Stimulated activated CD4-positive, alpha-beta T cell treated with anti-CD3 and anti-CD28 coated beads, Interleukin-15, amount 100 ng/mL, for 24 hours (primary cell): ENCODE measurements at places on chromosomes 7 and 10.
A peak's percentile ranks its signal among the peaks of the same experiment; 100 is the strongest.

GRCh38 chr7:66502230-66503035 is 126.2 kb upstream of the KCTD7 start:
- no peak for DNase-seq

DNA sequence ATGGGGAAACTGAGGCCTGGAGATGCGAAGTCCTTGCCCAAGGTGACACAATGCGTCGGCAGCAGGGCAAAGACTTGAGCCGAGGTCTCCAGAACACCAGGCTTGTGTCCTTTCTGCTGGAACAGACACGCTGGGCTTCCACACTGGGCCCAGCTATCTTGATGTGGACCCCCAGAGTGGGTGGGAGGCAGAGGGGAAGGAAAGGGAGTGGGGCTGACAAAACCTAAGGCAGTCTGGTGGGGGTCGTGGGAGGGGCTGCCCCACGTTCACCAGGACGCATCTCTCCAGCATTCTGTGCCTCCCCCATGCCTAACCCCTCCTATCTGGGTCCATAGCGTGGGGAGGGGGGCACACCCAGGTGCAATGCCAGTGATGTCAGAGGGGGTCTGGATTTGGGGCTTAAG is 38.1 kb downstream of the PPIF start:
- no peak for DNase-seq

DNA sequence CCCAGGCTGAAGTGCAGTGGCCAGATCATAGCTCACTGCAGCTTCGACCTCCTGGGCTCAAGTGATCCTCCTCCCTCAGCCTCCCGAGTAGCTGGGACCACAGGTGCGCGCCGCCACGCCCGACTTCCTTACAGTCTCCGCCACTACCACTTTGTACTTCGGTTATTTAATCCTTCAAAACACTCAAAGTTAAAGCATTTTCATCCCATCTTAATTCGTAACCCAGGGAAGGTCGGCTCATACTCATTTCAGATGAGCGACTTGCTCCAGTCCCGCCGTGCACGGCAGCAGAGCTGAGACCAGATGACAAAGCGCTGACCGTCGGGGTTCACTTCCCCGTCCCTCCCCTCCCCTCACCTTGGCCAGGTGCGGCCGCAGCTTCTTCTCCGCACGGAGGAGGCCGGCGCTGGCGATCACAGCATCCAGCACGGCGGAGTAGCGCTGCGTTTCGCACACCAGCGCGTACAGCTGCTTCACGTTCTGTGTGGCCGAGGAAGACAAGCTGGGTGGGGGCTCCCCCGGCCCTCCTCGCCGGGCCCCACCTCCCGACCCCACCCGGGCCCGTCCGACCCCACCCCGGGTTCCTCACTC is 457 bp downstream of the NSUN5 start:
- DNase-seq, result no peak

DNA sequence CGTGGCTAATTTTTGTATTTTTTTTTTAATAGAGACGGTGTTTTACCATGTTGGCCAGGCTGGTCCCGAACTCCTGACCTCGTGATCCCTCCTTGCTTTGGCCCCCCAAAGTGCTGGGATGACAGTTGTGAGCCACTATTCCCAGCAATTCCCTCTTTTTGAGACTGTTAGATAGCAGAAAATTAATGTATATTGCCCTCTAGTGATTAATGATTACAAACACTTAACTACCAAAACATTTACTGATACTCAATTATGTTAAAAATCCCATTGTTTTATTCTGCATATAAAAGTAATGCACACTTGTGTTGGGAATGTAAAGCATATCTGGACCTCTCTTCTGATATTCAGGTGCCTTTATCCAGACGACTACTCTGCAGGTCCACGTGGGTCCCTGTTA is 41.2 kb upstream of the COBL start:
- DNase-seq, result no peak

- DNase-seq, result no peak
Measured at GRCh38 chr10:1499359-1499957, 237.9 kb downstream of the ADARB2 start.

- no peak for DNase-seq
Measured at GRCh38 chr10:71656220-71656619, 63.4 kb downstream of the C10orf105 start.

DNA sequence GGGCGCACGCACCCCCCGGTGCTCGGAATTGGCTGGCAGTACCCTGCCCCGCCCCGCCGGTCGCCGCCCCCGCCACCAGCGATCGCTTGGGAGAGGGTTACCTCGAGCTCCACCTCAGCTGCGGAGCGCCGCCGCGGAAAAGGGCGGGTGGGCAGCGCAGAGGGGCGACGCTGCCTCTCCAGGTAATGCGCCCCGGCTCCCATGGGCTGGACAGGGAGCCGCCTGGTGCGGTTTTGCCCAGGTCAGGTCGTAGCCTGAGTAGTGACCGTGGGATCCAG is 1.3 kb downstream of the PFKFB3 start:
- DNase-seq, result peak; percentile 82

GRCh38 chr10:121289800-121290199 is 308.4 kb downstream of the FGFR2 start:
- no peak for DNase-seq

DNA sequence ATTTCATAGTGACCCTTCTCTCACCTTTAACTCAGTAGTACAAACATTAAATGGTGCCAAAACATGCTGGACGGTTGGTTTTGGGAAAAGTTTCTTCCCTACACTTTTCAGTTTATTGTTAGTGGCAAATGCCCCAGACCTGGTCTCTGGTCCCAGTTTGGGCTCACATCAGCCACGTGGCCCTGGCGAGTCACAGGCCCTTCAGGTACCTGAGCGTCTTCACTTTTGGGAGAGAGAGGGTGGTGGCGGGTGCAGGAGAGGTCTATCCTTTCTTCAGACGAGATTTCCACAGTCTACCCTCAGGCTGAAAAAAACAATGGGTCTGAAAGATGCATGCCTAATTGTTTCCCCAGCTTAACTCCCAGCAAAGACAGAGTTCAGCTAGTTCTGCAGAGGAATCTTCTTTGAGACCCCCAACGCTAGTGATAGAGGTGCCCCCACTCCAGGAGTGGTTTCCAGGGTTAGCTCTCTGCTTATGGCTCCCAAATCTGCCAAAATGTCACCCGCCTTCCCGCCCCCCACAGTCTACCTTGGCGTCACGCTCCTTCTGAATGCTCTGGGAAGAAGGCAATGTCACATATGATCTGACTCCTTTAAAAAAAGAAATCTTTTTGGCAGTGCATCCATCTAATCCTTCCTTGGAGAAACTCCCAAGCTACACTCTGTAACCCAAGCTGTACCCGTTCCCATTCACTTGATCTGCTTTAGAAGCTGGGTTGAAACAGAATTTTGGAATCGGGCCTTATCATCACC is 384.8 kb upstream of the FOXK1 start:
- DNase-seq, result no peak

- no peak for DNase-seq
Measured at GRCh38 chr10:68992636-68993440, 4.2 kb downstream of the KIFBP start.

DNA sequence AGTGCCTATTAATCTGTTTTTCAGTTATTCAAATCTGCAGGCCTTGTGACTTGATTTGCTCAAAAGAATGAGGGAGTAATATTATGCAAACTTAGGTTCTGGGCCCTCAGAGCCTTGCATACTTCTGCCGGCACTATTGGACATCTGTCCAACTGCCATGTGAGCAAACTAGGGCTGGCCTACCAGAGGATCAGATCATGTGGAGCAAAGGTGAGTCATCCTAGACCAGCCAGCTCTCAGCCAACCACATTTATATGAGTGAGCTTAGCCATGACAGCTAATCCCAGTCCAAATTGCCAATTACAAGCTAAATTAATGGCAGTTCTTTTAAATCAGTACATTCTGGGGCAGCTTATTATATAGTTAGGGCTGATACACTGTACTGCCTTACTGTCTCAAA is 69.6 kb downstream of the SDHAF3 start:
- DNase-seq, result no peak

DNA sequence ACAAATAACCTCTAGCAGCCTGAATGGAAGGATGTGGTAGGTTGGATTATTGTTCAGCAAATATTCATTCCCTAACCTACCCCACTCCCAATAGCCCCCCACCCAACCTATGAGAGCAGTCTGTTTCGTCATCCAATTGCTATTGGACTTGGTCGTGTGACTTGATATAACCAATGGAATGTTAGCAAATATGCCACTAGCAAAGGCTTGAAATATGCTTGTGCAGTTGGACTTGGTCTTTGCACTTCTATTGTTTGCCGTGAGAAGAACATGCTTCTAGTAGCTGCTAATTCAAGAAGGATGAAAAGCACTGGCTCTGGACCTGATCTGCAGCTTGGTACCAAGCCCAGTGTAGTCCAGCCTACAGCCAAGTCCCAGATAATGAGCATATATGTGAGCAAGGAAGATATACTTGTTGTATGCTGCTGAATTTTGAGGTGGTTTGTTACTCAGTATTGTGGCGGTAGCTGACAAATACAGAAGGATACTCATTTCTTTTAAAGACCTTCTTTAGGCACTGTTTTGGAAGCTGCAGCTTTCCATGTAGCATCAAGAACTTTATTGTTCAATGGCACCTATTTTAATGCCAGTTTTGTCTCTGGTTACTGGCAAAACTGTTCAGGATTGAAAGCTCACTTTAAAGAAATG is 180.4 kb downstream of the EXOC4 start:
- no peak for DNase-seq

GRCh38 chr10:124279882-124280281 is 138.8 kb downstream of the OAT start:
- DNase-seq, result no peak

DNA sequence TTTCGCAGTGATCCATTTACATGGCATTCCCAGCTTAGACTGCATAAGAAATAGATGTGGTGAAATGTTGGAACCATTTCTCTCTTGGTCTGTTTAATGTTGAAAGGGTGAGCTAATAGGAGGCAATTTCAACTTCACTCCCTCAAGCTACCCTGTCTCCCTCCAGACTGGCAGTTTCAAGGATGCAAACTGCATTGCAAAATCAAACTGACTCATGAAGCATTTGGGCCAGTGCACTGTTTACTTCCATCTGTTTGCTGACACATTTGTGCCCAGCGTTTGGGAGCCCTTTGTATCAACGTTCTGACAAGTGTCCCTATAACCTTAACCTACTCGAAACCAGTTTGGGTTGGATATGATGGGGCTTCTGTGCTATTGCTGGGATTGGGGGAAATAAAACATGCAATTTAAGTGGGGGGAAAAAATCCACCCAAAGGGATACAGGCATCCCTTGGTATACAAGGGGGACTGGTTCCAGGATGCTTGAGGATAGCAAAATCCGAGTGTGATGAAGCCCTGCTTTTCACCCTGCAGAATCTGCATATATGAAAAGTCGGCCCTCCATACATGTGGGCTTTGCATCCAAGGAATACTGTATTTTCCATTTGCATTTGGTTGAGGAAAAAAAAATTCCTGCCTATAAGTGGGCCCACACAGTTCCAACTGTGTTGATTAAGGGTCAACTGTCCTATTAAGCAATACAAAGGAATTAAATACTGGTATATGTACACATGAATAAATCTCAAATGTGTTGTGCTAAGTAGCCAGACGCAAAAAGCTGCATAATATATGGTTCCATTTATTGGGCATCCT is 15.6 kb downstream of the RHEB start:
- DNase-seq, result no peak

GRCh38 chr7:631964-632830 is 94.3 kb upstream of the DNAAF5 start:
- DNase-seq, result no peak

DNA sequence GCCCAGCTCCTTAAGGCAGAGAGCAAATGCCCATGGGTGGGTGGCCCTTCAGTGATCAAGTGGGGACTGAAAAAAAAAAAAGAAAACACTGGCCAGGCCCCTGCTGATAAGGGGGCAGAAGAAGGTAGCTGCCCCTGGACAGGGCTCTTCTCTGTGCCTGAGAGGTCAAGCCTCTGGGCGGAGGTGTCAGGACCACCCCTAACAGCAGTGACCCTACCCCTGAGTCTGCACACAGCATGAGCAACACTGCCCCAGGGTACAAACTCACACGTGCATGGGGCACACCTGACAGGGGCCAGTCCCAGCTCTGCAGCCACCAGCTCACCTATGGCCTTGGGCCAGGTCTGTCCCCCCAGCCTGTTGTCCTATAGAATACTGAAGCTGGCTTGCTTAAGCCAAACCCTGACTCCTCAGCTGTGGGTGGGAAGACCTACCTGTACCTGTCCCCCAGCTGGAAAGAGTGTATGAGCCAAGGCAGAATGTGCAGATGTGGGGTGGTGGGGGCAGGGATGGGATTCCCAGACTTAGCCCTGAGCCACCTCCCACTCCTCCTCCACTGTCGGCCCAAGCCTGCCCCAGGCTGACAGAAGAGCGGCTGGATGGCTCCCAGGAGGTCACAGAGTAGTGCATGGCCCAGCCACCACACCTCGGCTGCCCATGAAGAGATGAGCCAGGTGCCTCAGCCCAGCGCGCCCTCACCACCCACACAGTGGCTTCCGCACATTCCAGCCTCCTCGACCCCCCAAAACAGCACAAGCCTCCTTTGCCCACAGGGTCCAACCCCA is 23.7 kb downstream of the KCNH2 start:
- DNase-seq, result no peak

GRCh38 chr7:32298408-32299132 is 191.6 kb downstream of the LSM5 start:
- no peak for DNase-seq

GRCh38 chr7:63077841-63078240 is 920.8 kb upstream of the ZNF722 start:
- no peak for DNase-seq

DNA sequence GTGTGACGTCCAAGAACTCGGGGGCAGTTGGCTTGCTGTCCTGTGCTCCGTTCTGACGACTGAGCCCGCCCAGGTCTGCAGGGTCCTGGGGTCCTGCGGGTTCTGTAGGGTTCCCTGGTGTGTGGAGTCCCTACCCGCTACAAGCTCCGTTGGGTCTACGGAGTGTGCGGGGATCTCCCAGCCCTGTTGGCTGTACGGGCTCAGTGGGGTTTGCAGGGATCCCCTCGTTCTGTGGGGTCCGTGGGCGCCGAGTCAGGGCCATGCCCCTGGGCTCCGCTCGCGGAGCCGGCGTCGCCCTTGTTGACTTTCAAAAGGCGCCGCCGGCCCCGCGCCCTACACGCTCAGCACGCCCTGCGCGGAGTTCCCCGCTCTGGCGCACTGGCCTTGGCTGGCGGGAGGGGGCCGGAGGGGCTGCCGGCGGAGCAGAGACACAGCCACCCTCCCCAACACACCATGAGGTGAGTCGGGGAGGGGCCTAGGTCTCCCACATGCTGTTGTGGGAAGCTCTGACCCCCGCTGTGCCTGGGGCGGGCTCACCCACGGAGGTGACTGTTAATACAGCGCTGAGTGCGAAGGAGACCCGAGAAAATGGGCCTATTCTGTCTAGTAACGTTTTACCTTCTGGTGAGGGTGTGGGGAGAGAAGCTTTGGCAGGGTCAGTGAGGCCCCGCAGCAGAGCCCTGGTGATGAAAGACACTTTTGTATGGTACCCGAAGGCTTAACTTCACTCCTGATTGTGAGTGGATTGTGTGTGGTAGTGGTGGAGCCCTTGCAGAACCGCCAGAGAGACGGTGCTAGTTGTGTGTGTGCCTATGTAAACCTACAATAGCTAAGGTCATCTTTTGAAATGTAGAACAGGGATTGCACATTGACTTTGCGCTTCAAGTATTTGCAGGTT is 8.1 kb downstream of the TASOR2 start:
- DNase-seq, result peak; percentile 72

- no peak for DNase-seq
Measured at GRCh38 chr7:38306914-38307313, 33.5 kb upstream of the TARP start.
